ENCODE measurements at places on chromosomes 6 and 20.

DNA sequence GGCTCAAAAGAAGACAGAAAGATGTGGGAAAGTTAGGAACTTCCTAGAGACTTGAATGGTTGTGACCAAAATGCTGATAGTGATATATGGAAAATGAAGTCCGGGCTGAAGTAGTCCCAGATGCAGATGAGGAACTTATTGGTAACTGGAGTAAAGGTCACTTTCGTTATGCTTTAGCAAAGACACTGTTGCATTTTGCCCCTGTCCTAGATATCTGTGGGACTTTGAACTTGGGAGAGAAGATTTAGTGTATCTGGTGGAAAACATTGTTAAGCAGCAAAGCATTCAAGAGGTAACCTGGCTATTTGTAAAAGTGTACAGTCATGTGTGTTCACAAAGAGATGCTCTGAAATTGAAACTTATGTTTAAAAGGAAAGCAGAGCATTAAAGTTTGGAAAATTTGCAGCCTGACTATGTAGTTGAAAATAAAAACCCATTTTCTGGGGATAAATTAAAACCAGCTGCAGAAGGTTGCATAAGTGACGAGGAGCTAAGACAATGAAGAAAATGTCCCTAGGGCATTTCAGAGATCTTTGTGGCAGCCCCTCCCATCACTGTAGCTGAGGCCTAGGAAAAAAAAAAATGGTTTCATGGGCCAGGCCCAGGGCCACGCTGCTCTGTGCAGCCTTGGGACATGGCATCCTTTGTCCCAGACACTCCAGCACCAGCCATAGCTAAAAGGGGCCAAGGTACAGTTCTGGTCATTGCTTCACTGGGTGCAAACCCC, 1692.2 kb downstream of the HACE1 start:
- no peak for DNase-seq

GRCh38 chr6:79810871-79811270, 136.5 kb downstream of the ELOVL4 start:
- DNase-seq: no peak

- peak; percentile 88 for DNase-seq
Observed at GRCh38 chr20:47392015-47392720, 35.7 kb upstream of the ZMYND8 start.

- no peak for DNase-seq
Observed at GRCh38 chr6:40551966-40552505, 35.1 kb downstream of the LRFN2 start.

- no peak for DNase-seq
Observed at GRCh38 chr6:45411959-45412358, 34.2 kb upstream of the SUPT3H start.

DNA sequence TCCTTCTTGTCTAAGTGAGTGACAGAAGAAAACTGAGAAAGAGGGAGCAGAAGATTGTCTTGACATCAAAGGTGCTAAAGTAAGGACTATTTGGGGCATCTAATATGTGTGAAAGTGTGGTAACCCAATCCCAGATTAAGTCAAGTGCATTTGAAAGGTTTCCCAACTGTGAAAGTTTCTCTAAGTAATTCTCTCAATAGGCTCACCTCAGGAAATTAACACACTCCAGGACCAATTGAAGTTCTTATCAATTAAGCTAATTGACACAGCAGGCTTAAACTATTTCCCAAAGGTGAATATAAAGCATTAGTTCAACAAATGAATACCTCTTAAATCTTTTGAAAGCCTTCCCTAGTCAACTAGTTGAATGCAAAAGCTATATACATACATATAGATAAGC, 212.8 kb upstream of the FUT9 start:
- DNase-seq: no peak

GRCh38 chr20:32536851-32537656, 48.1 kb downstream of the NOL4L start:
- DNase-seq: peak; percentile 53

DNA sequence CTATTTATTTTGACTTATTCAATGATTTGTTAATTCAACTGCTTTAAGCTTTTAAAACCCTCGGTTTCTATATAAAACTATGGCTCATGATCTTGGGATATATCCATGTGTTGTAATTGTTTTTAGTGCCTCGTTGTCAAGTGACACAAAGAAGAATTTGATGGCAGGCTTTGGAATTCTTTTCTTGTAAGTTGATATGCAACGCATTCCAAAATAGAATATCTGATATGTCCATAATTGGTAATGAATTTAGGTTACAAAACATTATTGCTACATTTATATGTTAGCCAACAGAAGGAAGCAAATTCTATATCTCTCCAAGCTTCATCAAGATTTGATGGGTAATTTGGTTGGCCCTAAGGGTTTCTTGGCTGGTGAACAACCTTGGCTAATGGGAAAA, 220.4 kb upstream of the RIMS1 start:
- no peak for DNase-seq

- DNase-seq: no peak
Observed at GRCh38 chr6:167750956-167751358, 75.8 kb upstream of the AFDN start.

DNA sequence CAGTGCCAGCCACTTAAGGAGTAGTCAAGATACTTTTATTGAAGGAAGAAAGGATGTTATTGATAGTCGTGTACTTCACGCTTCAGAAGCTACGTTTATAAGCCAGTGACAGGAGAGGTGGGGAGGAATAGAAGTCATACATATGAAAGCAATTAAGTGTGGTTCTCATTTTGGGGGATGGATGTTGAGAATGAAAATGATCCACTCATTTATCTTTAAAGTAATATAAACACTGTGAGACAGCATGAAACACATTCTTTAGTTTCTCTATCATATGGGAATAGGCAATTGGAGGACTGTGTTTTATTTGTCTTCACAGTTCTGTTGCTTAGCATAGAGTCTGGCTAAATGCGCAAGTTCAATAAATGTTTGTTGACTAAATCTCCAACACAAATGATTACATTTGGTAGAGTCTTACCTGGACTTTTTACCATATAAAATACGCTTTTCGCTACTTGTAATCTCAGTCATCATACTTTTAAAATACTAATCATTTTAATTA, 35.2 kb downstream of the AK9 start:
- no peak for DNase-seq

DNA sequence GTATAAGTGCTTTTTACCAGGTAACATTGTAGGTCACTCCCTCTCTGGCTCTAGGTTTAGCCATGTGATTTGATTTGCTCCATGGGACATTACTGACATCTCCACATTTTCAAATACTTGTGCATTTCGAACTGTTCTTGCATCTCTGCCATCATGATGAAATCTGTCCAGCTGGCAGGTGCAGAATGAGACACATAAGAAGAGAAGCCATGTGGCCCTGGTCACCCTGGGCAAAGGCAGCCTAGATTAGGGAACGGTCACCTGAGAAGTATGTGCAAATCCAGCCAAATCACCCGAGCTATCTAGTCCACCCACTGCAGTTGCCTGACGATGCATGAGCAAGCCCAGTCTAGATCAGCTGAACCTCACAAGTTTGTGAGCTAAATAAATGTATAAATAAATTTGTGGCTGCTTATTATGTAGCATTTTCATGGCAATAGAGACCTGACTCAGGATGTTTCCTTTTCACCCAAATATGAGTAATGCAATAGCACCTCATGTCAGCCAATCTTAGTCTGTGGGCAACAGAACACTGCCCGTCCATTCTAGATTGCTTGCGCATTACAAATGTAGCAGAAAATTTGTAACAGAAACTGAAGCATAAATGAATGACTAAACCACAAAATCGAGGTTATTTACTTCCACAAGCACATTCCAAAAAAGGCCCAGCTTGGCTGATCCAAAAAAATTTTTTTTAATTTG, 115.2 kb downstream of the PAK5 start:
- DNase-seq: no peak

DNA sequence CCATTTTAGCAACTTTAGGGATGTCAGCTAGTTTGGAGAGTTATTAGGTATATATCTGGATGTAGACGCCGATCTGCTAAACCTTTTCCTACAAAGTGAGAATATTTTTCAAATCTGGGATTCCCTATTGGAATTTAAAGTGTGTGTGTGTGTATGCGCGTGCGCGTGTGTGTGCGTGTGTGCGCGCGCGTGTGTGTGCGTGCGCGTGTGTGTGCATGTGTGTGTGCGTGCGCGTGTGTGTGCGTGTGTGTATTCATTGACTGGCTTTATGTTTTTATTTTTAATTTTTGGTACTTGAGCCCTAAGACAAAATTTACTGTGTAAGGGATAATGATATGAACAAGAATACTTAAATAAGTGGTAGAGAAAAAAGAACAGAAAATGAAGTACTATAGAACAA, 8.1 kb downstream of the PRL start:
- DNase-seq: no peak

GRCh38 chr6:123945386-123945785, 141.7 kb downstream of the NKAIN2 start:
- DNase-seq: no peak

- DNase-seq: no peak
Observed at GRCh38 chr20:16671753-16672152, 58.1 kb upstream of the SNRPB2 start.

GRCh38 chr6:13375360-13375878, 47.1 kb upstream of the TBC1D7 start:
- no peak for DNase-seq

- no peak for DNase-seq
Observed at GRCh38 chr6:11659757-11660156, 118.8 kb downstream of the ADTRP start.

DNA sequence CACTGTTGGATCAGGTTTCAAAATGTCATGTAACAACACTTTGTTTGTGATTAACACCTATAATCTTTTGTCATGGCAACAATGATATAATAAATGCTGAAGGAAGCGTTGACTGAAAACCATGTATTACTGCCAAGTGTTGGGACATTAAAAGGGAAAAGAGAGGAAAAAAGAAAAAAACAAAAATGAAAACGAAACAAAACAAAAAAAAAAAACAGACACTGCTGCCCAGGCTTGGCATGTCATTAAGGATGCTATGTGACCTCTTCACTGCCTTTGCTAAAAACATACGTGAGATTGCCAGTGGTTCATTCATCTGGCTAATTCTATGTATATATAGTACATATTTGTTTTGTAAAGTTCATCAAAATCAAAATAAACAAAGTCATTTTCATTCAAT, 516.7 kb upstream of the RNF217 start:
- DNase-seq: no peak

GRCh38 chr20:55667955-55668354, 337.4 kb downstream of the CBLN4 start:
- no peak for DNase-seq

DNA sequence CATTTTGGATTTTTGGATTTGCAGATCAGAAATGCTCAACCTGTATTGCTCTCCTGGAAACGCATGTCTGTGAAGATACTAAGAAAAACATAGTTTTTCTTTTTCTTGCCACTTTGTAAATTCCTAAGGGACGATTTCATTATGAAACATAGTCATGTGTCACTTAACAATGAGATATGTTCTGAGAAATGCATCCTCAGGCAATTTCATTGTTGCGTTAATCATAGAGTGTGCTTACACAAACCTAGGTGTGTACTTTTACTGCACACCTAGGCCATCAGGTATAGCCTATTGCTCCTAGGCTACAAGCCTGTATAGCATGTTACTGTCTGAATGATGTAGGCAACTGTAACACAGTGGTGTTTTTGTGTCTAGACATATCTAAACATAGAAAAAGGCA, 13.4 kb upstream of the THEMIS start:
- DNase-seq: no peak

DNA sequence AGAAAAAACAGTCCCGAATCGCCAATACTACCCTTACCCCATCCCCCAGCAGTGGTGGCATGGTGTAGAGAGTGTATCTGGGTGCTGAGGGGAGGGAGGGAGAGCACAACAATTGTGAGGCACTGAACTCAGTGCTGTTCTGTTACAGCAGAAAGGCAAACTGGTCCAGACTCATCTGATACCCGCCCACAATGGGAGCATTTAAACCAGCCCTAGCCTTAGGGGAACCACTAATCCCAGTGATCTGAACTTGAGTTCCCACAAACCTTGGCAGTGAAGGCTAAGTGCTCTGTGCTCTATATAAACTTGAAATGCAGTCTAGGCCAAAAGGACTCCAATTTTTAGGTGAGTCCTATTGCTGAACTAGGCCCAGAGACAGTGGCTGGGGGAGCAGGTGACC, 666.4 kb upstream of the PTCHD4 start:
- DNase-seq: no peak

DNA sequence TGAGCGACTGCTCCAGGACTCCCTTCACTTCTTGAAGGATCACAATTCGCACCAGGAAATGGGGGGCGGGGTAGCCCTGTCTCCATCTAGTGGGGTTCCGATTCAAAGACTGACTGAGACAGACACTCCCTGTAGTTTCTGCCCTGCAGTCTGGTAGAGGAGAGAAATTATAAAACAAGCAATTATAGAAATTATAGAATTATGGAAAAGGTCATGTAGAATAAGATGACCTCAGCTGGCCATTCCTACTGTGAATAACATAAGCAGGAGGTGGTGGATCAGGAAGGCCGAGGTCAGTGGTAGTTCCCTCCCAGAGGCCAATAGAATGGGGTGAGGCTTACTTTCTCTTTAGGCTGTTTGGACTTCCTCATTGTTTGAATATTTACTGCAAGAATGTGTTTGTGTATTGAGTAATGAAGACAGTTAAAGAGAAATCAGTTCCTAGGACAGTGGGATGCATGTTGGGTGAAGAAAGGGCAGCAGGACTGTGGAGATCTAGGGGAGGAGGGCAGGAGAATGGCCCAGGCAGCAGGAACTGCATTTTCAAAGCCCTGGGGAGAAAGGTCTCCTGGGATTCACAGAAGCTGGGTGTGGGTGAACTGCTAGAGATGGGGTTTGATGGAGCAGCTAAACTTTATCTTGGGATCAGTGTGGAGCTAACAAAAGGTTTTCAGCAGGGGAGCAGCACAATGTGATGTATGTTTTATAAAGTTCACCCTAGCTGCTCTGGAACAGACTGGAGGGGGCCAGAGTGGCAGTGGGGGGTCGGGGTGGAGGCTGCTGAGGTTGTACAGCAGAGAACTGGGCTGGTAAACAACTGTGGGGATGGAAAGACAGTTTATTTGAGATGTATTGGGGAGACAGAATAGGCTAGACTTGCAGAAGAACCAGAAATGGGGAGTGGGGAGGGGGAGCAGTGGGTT, 2.1 kb downstream of the ZNF341 start:
- DNase-seq: peak; percentile 25

GRCh38 chr6:157768863-157769551, 54.0 kb upstream of the SNX9 start:
- DNase-seq: no peak

GRCh38 chr6:9943026-9943425, 471.8 kb downstream of the TFAP2A start:
- DNase-seq: no peak

Measured in erythroblast (primary cell).